ENCODE measurements at places on chromosomes 2 and 18.

- DNase-seq = no peak
Observed at GRCh38 chr2:217016796-217017419, 157.0 kb upstream of the TNP1 start.

DNA sequence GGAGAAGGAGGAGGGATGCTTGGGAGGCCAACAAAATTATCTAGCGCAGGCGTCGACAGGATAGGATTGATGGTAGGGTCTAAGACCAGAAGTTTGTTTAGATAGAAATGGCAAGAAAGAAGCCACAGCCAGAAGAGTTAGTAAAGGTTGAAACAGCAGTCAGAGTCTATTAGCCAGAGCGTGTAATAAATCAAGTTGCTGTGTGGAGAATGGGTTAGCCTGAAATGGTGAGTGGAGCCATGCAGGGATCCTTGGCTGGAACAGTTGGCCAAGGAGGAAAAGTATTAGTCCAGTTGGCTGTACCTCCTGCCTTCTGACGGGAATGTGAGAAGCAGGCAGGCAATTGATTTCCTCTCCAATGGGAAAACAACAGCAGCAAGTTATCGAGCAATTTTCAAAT is 190.7 kb upstream of the CCDC68 start:
- peak; percentile 4 for DNase-seq

DNA sequence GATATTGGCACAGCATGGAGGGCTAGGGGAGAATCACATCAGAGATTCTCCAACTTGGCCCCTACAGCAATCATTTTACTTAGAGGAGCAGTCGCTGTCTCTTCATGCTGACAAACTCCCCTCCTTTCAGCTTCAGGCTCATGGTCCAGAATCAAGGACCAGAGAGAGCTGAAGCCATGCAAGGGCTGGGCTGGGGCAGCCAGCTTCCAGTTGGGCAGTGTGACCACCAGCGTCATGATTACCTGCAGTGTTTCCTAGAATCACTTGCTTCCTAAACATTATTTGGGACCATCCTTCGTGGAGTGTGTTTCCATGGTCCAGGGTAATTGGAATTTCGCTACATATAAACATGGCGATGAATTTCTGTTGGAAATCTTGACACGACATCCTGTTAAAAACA is 54.4 kb downstream of the CAPN13 start:
- DNase-seq = no peak

DNA sequence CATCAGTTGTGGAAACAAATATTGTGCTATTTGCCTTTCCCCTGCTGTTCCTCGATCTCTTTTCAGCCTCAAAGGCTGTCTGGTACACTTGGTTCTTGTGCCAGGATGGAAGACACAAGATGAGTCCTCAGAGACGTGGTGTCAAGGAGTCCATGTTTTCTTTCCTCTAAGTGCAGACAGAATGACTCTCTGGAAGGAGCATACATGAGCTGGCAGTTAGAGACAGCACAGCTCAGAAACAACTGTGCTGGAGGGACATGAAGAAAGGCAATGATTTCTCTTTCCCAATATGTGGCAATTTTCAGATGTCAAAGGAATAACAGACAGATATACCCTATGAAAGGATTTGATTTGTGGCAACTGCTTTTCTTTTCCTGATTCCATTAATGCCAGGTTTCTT is 162.2 kb downstream of the AFF3 start:
- DNase-seq = no peak

GRCh38 chr2:240225660-240226475 is 85.4 kb upstream of the OTOS start:
- DNase-seq = no peak

DNA sequence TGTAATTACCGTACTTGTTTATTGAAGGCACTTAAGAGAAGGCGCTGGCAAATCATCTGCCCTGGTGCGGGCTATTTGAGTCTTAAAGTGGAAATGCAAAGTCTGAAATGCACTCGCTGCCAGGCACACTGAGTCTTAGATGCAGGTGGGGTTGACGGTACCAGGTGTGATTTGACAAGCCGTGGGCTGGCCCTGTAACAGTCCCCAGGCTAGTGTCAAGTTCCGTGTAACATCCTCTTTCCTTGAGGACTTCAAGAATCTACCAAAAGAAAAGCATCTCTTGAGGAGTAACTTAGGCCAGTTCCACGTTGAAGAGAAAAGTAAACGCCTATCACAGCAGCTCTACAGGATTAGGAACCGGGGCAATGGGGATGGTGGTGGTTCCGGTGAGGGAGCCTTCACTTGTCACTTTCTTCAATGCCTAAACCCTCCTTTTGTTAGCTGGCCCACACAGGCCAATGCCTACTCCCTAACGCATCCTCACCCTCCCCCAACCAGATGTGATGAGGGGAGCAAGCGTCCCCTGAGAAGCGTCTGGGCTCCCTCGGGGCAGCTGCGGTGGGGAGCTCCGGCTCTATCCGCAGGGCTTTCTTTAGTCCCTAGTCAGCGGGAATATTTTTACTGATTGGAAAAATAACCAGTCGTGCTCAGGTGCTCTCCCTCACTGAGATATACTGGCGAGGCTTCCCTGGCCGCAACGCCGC is 1.5 kb upstream of the UGP2 start:
- DNase-seq = no peak

DNA sequence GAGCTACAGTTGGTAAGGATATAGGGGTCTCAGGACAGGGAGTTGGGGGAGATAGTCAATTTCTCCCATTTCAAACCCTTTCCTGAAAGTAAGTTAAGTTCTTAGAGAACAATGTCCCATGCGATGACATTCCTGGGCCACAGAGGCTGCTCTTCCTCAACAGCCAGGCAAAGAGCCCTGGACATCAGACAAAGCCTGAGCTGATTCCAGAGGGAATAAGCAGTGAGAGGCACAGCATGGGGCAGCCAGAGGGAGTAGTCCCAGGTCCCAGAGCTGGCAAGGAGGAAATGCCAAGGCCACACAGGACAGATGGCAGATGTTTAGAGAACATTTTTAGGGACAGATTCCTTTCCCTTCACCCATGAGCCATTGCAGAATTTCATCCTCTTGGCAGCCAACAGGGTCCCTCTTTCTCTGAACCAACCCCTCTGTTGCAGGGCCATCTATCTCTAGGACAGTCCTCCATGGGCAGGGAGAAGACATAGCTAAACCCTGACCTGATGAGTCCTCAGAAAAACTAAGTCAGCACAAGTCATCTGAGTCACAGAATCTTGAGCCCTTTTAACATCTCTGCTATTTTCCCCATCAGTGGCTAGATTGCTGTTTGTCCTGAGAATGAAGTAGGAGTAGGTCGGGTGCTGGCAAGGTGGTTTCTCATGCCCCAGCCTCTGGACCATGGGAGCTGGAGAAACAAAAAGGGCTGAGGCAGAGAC is 81.6 kb upstream of the STPG4 start:
- no peak for DNase-seq

- DNase-seq = no peak
Observed at GRCh38 chr18:73933685-73934084, 213.9 kb downstream of the FBXO15 start.

- DNase-seq = no peak
Observed at GRCh38 chr2:218422403-218423086, 3.6 kb downstream of the VIL1 start.

GRCh38 chr2:190849774-190850173 is 30.8 kb upstream of the GLS start:
- no peak for DNase-seq

DNA sequence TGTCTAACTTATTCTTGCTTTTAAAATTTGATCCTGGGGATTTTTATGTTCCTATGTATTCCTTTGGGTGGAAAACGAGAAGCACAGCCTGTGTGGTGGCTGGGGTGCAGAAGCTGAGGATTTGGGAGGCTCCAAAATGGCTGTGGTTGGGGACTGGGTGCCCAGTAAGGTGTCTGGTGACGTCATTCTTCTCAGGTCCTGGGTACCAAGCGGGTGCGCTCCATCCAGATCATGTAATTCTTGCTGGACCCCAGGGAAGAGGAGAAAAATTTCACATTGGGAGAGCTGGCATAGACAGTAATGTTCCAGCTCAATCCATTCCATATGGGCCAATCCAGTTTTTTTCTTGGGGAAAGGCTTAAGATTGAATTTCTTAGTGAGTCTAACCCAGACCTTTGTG is 61.1 kb upstream of the THOC1 start:
- no peak for DNase-seq

DNA sequence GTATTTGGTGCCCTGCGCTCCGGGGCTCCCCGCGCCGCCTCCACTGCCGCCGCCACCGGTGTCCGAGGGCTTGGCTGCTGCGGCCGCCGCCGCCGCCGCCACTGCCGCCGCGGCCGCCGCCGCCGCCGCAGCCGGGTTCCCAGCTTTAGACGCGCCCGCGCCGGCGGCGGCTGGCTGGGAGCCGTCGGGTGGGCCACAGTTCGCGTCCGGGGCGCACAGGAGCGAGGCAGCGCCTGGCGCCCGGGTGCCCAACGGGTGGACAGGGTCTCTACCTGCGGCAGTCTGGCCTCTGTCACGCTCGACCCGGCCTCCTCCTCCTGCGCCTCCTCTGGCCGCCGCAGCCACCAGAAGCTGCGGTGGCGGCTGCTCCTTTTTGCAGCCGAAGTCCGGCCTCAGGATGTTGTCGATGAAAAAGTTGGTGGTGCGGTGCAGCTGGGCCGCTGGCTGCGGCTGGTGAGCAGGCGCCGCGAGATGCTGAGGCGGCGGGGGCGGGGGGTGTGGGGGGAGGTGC is 951 bp downstream of the EN1 start:
- peak; percentile 51 for DNase-seq

GRCh38 chr2:17313261-17313660 is 205.0 kb downstream of the RAD51AP2 start:
- no peak for DNase-seq

DNA sequence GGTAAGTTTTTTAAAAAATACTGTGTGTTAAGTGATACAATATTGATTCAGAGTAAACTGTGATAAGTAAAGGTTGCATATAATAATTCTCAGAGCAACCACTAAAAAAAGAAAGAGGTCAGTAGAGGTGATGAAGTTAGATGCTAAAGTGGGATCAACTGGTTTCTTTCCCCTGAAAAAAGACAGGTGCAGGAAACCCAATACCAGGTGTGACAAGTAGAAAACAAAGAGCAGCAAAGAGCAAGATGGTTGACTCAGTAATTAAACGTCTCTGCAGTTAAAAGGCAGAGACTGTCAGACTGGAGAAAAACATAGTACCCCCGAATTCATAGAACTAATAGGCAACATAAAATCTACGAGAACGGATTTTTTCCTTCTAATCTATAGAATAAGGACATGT is 128.3 kb downstream of the ATP9B start:
- no peak for DNase-seq

GRCh38 chr2:12560618-12561017 is 156.1 kb upstream of the TRIB2 start:
- no peak for DNase-seq

DNA sequence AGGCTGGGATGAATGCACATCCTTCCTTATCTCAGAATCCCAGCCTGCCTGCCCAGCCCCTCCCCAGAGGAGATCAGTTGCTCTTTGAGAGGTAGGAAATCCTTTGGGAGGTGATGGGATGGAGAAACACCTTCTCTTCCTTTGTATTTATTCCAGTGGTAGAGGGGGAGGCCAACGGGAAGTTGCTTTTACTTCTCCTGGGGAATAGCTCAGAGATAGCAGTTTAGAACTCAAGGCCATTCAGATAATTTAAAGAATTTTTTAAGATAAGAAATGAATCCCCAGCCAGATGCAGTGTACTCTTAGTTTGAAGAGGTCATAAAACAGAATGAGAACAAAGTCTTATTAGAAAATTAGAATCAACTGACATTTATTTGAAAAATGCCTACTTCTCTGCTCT is 67.4 kb upstream of the PPM1B start:
- DNase-seq = no peak

- DNase-seq = no peak
Observed at GRCh38 chr2:234240917-234241316, 190.4 kb downstream of the SPP2 start.

All from nephron progenitor cell (in vitro differentiated cells).